ENCODE measurements at places on chromosomes 12 and 14.

DNA sequence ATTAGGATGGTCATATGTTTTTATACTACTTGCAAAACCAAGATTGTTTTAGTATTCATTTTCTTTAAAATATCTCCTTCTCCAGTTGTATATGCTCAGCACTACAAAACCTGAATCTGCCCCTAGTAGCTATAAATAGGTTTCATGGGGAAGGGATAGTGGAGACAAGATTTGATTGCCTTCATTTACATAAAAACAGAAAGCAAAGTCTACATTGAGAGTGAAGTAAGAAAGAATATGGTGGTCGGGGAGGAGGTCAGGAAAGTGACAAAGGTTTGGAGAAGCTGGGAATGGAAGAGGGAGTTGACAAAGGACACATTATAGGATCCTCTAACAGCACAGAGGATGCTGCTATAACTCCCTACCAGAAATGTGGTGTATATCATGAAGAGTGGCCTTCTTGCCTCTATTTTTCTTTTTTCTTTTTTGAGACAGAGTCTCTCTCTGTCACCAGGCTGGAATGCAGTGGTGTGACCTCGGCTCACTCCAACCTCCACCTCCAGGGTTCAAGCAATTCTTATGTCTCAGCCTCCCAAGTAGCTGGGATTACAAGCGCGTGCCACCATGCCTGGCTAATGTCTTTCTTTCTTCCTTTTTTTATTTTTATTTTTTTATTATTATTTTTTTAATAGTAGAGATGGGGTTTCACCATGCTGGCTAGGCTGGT is 6.6 kb upstream of the LRP6 start:
- DNase-seq, result no peak

DNA sequence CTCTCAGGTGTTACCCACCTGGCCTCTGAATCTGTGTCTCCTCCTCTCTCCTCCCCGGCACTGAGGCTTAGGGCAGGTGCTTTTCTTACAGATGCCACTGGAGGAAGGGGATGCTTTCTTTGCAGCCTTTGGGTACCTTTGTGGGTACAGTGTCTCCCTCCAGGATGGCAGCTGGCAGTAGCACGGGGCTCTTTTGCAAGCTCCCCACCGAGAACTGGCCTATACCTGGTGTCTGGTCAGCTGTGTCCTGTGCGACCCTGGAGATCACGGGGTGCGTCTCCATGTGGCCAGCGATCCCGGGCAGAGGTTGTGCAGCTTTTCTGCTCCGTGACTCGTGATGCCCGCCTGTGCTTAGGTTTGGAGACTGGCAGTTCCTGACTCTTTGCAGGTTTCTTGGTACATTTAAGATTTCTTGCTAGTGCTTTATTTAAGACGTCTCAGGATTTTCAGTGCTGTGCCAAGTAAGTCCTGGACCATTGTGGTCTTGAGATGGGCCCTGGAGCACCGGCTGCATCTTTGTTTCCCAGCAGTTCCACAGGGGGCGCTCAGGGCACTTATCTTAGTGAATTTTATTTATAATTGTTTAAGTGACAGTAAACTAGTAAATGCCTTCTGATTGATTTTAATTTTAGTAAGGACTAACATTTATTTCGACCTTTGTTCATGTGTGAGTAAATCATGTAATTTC is 68.9 kb downstream of the DDX51 start:
- DNase-seq, result peak; percentile 14

GRCh38 chr12:111685322-111685810 is 390 bp downstream of the BRAP start:
- DNase-seq, result no peak

GRCh38 chr12:132084621-132085290 is 59.4 kb downstream of the DDX51 start:
- DNase-seq, result peak; percentile 66

- no peak for DNase-seq
These were observed 34.4 kb upstream of the EGLN3 start for GRCh38 chr14:33985242-33985641.

DNA sequence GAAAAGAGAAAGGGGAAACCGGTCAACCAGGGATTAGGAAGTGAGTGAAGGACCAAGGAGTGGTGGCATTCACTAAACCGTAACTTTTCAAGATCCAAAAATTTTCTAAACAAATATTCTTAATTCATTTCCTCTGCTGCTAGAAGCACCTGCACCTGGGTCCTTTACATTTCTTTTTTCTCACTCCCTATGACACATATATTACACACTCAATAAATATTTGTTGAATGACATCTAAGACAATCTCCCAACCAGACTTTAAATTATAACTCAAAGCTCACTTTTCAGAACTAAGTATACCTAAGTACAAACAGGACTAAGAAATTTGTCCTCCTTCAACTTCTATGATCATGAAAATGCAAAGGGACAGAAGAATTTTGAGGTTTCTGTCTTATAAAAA is 11.1 kb downstream of the TTC5 start:
- DNase-seq, result no peak

- no peak for DNase-seq
These were observed 111.3 kb downstream of the DYRK2 start for GRCh38 chr12:67759829-67760228.

DNA sequence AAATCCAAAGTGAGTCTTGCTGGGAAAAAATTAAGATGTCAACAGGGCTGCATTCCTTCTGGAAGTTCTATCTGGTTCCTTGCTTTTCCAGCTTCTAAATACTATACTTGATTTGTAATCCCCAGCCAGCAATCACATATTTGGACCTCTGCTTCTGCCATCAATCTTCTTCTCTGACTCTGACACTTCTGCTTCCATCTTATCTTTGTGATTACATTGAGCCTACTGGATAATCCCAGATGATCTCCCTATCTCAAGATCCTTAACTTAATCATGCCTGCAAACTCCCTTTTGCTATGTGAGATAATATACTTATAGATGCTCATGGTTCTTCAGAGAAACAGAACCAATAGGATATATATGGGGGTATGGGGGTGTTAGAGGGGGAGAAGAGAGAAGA is 49.9 kb upstream of the ZDHHC17 start:
- DNase-seq, result no peak

DNA sequence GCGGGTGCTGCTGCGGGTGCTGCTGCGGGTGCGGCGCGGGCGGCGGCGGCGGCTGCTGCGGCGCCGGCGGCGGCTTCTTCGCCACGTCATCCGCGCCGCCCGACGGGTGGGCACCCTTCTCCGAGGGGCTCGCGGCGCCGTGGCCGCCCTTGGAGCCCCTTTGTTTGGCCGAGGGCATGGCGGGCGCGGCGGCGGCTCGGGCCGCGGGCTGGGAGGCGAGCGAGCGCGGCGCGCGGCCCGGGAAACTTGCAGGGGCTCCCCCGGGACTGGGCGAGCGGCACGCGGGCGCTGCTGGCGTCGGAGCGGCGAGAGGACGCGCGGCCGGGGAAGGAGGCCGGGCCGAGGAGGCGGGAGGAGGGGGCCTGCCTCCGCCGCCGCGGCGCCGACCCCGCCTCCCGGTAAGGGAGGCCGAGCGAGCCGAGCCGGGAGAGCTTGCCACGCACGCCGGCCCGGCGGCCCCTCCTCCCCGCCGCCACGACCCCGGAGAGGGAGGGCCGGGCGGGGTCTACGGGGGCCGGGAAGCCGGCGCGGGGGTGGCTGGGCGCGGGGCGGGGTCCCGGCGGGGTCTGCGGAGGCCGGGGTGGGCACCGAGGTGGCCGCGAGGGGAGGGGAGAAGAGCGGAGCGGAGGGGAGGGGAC is at the start of gene CKAP4:
Gene CKAP4 (minus strand): TSS at position 347 of the 638 bp plus-strand sequence. CDS start 169 bp downstream, at position 178.
- peak; percentile 70 for DNase-seq

- DNase-seq, result no peak
These were observed 182.3 kb downstream of the TMEM132C start for GRCh38 chr12:128449146-128449894.

DNA sequence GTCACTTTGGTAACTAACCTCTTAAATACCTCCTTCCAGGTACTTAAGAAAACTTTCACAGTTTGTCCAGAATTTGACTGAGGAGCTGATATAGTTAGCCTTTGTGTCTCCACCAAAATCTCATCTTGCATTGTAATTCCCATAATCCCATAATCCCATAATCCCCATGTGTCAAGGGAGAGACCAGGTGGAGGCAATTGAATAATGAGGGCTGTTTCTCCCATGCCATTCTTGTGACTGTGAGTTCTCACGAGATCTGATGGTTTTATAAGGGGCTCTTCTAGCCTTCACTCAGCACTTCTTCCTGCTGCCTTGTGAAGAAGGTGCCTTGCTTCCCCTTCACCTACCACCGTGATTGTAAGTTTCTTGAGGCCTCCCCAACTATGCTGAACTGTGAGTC is 7.8 kb upstream of the NOVA1 start:
- DNase-seq, result no peak

GRCh38 chr12:132185705-132186104 is 41.4 kb downstream of the NOC4L start:
- no peak for DNase-seq
